ENCODE measurements at places on chromosomes 12 and 14. TPM values are rescaled to one million over a fixed set of nuclear protein-coding genes. Genes with fewer than 3 reads are reported as not detected.
A peak's percentile ranks its signal among the peaks of the same experiment; 100 is the strongest.

The PTHLH gene
- total RNA-seq = not detected

DNA sequence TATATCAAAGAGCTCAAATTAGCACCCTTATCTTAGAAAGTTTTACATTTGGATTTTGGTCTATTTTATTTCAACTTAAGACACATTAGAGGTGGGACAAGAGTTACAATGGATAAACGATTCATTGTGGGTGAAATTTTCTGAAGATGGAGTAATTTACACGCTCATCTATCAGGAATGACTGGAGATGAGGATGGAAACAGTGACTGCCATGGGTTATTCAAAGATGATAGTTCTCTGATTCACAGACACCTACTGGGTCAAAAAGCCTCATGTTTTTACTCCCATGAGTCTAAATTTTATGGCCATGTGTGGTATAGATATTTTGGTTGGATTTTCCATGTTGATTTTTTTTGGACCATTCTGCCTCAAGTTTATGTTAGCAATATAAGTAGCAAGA is 22.1 kb downstream of the SAMD4A start:
- peaks cover 42% of the 10 kb centered on the region for H3K27me3 ChIP-seq
- DNase-seq = no peak
- no peaks in the 10 kb centered on the region for H3K36me3 ChIP-seq

The NRIP2 gene
- total RNA-seq = not detected

DNA sequence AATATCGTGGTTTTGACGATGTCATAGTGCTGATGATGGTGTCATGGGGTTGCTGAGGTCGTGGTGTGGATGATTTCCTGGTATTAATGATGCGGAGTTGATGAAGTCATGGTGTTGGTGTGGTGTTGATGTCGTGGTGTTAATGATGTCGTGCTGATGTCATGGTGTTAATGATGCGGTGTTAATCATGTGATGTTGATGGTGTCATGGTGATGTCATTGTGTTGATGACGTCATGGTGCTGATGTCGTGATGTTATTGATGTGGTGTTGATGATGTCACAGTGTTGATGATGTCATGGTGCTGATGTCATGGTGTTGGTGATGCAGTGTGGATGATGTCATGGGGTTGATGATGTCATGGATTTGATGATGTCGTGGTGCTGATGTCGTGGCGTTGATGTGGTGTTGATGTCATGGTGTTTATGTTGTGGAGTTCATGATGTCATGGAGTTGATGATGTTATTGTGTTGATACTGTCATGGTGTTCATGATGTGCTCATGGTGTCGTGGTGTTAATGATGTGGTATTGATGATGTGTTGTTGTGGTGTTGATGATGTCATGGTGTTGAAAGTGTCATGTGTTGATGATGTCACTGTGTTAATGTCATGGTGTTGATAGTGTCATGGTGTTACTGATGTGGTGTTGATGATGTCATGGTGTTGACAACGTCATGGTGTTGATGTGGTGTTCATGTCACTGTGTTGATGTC is 48.5 kb upstream of the RIMBP2 start:
- no peaks in the 10 kb centered on the region for H3K36me3 ChIP-seq
- H3K27ac ChIP-seq = no peak overlapping the region
- DNase-seq = peak; percentile 49
- peaks cover 4% of the 10 kb centered on the region for H3K4me1 ChIP-seq

DNA sequence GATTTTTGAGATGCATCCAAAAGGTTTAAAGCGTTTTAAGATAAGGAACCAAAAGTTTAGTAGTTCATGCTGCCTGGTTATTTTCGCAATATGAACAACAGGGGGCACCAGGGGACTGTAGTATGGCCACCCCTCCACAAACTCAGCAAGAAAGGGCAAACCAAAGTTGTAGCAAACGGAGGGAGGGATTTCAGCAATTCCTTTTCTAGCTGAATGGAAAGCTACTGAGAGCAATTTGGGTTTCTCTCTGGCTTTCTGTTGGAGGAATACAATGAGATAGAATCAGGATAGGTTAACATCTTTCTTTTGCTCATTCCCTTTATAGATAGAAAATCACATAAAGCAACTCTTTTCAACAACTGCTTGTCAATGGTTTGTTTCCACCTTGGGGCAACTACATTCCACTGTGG is 62.5 kb downstream of the DRAM1 start:
- no peak overlapping the region for H3K4me3 ChIP-seq
- DNase-seq = peak; percentile 49
- H3K36me3 ChIP-seq = no peaks in the 10 kb centered on the region
- peaks cover 40% of the 10 kb centered on the region for H3K4me1 ChIP-seq
- peaks cover 2% of the 10 kb centered on the region for H3K27me3 ChIP-seq

The NEUROD4 gene
- not detected for total RNA-seq

GRCh38 chr12:57989838-57990237 is 48.5 kb downstream of the ATP23 start:
- H3K4me3 ChIP-seq = no peak overlapping the region
- no peaks in the 10 kb centered on the region for H3K4me1 ChIP-seq
- H3K27me3 ChIP-seq = peaks cover 4% of the 10 kb centered on the region
- no peak overlapping the region for H3K27ac ChIP-seq

The USP44 gene
- 4.3 TPM for total RNA-seq

The FOXN4 gene
- total RNA-seq = not detected

DNA sequence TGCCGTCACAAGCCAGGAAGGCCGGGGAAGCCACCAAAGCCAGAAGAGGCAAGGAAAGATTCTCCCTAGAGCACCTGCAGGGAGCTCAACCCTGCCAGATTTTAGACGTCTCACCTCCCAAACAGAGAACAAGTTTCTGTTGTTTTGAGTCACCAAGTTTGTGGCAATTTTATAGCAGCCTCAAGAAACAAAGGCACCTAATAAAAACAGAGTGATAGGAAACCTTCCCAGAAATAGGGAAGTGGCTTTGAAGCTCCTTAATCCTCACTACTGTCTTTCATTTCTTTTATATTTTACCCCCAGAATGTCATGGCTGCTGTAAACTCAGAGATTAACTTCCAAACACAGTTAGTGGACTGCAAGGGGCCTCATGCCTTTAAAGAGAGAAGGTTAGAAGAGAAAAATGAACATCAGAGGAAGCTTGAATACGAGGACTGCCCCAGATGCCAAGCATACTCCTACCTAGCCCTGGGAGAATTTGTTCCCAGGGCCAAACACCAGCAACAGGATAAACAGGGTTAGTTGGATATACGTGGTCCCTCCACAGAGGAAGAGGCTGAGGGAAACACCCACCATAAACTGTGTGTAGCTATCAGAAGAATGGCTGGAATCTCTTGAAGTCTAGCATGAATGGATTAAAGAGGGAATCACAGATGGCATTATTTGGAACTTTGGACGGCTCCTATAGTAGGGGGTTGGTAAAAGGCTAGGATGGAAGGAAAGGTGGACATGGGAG is 148.3 kb downstream of the KCNA5 start:
- DNase-seq = no peak
- H3K4me3 ChIP-seq = no peak overlapping the region
- H3K27me3 ChIP-seq = no peaks in the 10 kb centered on the region
- H3K36me3 ChIP-seq = no peaks in the 10 kb centered on the region
- no peaks in the 10 kb centered on the region for H3K4me1 ChIP-seq
- no peak overlapping the region for H3K27ac ChIP-seq

GRCh38 chr14:87852107-87852506 is 140.9 kb downstream of the GALC start:
- DNase-seq = no peak
- no peak overlapping the region for H3K4me3 ChIP-seq
- no peak overlapping the region for H3K27ac ChIP-seq
- H3K27me3 ChIP-seq = peaks cover 1% of the 10 kb centered on the region
- H3K36me3 ChIP-seq = no peaks in the 10 kb centered on the region

- H3K36me3 ChIP-seq = no peaks in the 10 kb centered on the region
- H3K27ac ChIP-seq = no peak overlapping the region
- H3K4me3 ChIP-seq = no peak overlapping the region
- H3K27me3 ChIP-seq = peaks cover 7% of the 10 kb centered on the region
- no peaks in the 10 kb centered on the region for H3K4me1 ChIP-seq
- DNase-seq = no peak
Measured at GRCh38 chr12:52555577-52555976, 2.6 kb upstream of the KRT71 start.

- H3K4me3 ChIP-seq = no peak overlapping the region
- H3K27me3 ChIP-seq = no peaks in the 10 kb centered on the region
- H3K4me1 ChIP-seq = no peaks in the 10 kb centered on the region
- H3K27ac ChIP-seq = no peak overlapping the region
- DNase-seq = no peak
Measured at GRCh38 chr14:29955087-29955486, 27.4 kb upstream of the PRKD1 start.

The POLE gene
- total RNA-seq = 159 TPM

DNA sequence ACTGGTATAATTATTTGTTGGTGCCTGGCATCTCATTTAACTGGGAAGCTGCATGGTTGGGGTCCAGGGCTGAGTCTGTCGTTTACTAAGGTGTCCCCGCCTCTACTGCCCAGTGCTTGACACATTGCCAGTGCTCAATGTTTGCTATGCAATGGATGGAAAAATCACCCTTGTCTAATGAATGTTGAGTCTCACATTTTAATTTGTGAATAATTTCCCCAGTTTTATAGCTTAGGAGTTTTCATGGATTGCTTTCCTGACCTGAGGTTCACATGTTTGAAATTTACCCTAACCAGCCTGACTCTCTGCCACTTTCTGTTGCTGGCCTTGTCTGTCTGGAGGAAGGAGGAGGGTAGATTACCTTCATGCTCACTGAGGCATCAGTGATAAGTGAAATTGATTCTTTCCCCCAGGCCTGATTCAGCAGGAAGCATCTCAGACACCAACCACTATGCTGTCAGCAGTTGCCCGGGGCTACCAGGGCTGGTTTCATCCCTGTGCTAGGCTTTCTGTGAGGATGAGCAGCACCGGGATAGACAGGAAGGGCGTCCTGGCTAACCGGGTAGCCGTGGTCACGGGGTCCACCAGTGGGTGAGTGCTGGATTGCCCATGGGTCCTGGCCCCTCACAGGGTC is 2.4 kb downstream of the DHRS2 start:
- DNase-seq = no peak
- no peaks in the 10 kb centered on the region for H3K36me3 ChIP-seq
- H3K27me3 ChIP-seq = no peaks in the 10 kb centered on the region
- no peak overlapping the region for H3K4me3 ChIP-seq
- H3K4me1 ChIP-seq = no peaks in the 10 kb centered on the region
- no peak overlapping the region for H3K27ac ChIP-seq

The GLIPR1 gene
- total RNA-seq = 7.4 TPM

The WDR20 gene
- 37.0 TPM for total RNA-seq

DNA sequence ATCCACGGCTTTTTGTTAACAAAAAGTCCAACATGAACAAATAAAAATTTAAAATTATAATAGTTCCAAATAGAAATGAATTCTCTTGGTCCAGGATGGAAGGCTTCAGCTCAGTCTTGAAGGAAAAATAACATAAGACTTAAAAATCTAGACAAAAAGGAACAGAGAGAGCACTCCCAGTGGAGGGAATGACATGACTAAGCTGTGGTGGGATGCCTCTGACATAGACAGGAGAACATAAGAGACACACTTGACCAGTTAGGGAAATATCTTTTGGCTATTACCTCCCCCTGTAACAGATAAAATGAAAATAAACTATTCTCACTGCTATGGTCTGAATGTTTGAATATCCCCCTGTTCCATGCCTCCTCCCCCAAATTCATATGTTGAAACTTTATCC is 106.8 kb downstream of the BBS10 start:
- peaks cover 6% of the 10 kb centered on the region for H3K4me1 ChIP-seq
- H3K36me3 ChIP-seq = no peaks in the 10 kb centered on the region
- DNase-seq = no peak
- H3K27ac ChIP-seq = no peak overlapping the region
- peaks cover 22% of the 10 kb centered on the region for H3K27me3 ChIP-seq

- no peak overlapping the region for H3K4me3 ChIP-seq
- no peak for DNase-seq
- peaks cover 45% of the 10 kb centered on the region for H3K27me3 ChIP-seq
- no peak overlapping the region for H3K27ac ChIP-seq
- H3K36me3 ChIP-seq = no peaks in the 10 kb centered on the region
Measured at GRCh38 chr12:466039-466438, 6.3 kb downstream of the B4GALNT3 start.

DNA sequence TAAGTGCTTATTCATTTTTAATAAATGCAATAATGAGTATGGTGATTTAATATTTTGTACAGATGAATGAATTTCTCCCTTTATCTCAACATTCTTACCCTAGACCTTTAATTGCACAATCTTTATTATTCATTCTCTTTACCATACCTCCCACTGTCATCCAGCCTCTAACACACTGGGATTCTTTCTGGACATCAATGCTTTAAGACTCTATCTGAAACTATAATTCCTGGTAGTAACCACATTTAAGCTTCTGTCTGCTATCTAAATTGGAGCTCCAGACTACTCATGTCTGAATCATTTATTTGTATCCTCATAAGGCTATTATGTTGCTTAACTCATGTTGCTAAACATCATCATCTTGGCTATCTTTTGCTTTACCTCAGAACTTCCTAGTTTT is 270.2 kb downstream of the ALG10B start:
- H3K4me3 ChIP-seq = no peak overlapping the region
- H3K27ac ChIP-seq = no peak overlapping the region
- H3K27me3 ChIP-seq = no peaks in the 10 kb centered on the region
- DNase-seq = no peak

DNA sequence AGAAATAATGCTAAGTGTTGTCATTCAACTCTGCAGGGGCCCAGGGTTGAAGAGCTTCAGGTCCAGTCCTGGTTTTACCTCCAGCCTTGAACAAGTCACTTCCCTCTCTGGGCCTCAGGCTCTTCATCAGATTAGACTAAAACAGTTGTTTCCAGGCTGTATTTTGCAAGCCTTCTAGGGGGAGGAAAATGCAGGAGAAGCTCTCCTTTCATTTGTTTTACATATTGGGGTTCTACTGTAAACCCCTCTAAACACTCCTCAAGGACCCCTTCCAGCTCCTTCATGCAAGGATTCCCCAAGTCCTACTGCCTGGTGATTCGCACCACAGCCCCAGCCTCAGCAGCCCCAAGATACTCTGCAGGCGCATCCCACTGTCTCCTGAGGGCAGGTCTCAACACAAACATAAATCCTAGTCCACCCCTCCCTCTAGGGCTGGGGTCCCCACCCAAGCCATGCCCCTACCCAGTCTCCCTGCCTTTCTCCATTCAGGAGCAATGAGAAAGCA is 2.7 kb downstream of the SDR9C7 start:
- H3K4me1 ChIP-seq = peaks cover 7% of the 10 kb centered on the region
- peaks cover 10% of the 10 kb centered on the region for H3K27me3 ChIP-seq
- H3K4me3 ChIP-seq = no peak overlapping the region
- DNase-seq = no peak
- no peaks in the 10 kb centered on the region for H3K36me3 ChIP-seq

The ADCY4 gene
- total RNA-seq = 2.3 TPM

DNA sequence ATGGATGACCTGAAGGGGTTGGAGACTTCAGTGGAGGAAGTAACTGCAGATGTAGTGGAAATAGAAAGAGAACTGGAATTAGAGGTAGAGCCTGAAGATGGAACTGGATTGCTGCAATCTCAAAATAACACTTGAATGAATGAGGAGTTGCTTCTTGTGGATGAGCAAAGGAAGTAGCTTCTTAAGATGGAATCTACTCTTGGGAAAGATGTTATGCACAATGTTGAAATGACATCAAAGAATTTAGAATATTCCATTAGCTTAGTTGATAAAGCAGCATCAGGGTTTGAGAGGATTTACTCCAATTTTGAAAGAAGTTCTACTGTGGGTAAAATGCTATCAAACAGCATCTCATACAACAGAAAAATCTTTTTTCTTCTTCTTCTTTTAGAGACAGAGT is 186.4 kb upstream of the PRKD1 start:
- H3K4me1 ChIP-seq = no peaks in the 10 kb centered on the region
- no peak overlapping the region for H3K27ac ChIP-seq
- H3K36me3 ChIP-seq = no peaks in the 10 kb centered on the region
- DNase-seq = no peak
- H3K4me3 ChIP-seq = no peak overlapping the region
- H3K27me3 ChIP-seq = no peaks in the 10 kb centered on the region
